NCI-H226 (cell line): ENCODE measurements at places on chromosomes 11 and 22.

DNA sequence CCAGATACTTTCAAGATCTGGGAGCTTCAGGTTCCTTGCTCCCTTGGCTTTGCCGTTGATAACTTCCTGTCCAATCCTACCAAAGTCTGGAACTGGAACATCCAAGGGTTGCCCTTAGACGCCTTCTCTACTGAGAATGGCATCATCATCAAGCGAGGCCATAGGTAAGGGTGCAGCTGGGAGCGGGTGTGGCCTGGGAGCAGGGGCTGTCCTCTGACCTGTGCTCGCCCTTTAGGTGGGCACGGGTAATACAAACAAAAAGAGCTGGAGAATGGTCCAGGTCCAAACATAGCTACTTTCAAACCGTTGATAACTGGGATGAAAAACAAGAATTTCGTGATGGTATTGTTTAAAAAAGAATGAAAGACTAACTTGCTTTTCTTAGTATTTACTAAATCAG lies 25.0 kb downstream of the CASP12 start:
- no peak for DNase-seq

- no peak for DNase-seq
These were observed 151.3 kb downstream of the ST3GAL4 start for GRCh38 chr11:126506789-126507188.

GRCh38 chr11:127939000-127939399 lies 648.4 kb downstream of the ETS1 start:
- DNase-seq = peak; percentile 43

- no peak for DNase-seq
These were observed 378.9 kb upstream of the ARHGAP42 start for GRCh38 chr11:100308202-100308601.

DNA sequence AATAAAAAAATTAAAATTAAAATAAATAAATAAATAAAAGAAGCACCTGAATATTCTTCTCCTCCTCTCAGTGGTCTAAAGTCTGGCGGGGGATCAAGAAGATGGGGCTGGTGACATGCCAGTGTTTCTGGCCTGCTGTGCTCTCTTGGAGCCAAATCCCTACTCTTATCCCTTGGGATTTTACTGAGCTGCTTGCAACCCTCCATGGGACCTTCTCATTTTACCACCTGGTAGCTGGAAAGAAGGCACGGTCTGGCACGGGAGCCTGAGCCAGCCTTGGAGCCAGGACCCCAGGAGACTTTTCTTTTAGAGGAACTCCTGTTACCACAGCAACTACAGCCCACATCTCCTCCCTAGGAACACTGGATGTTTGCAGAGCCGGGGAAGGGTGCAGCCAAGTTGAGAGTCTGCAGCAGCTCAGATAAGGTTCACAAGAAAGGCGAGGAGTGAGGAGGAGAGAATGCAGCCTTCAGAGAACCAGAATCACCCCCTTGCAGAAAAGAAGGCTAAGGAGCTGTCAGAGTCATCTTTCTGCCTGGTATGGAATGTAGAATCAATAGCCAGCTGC lies 21.4 kb downstream of the CD6 start:
- DNase-seq = no peak

DNA sequence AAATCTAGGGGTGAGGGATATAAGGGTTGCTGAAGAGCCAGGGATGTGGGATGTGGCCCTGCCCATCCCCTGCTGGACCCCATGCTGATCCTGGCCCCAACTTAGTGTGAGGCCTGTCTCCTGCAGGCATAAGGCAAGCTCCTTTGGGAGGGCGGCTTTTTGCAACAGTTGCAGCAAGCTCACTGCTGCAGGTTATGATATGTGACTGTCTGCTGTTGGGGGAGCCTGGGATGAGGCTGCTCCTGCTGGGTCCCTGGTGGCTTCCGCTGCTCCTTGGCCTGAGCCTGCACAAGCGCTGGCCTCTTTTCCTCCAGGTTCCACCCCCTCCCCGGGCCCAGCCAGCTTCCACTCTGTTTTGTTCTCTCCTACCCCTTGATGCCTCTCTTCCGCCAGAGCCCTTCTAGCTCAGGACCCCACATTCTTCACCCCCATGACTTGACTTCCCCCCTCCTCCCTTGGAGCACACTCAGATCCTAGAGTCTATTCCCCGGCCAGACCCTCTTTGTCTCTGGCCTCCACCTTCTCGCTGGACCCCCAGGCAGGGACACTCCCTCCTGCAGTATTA lies 35.0 kb upstream of the SYT13 start:
- DNase-seq = no peak

DNA sequence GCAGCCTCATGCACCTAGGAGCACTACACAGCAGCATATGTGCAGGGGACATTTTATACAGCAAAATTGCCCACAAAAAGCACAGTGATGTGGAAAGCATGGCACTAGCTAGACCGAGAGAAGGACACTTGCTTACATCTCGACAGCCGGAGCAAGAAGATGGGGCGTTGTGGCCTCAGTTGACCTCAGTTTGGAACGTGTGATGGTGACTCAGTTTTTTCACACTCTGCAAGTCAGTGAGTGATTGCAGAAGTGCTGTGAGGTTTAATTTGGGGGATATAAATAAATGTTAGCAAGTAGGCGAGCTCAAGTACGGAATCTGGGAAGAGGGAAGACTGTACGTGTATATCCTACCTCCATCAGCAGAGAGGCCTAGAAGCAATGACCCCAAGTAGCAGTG lies 23.3 kb downstream of the LRP5 start:
- no peak for DNase-seq

DNA sequence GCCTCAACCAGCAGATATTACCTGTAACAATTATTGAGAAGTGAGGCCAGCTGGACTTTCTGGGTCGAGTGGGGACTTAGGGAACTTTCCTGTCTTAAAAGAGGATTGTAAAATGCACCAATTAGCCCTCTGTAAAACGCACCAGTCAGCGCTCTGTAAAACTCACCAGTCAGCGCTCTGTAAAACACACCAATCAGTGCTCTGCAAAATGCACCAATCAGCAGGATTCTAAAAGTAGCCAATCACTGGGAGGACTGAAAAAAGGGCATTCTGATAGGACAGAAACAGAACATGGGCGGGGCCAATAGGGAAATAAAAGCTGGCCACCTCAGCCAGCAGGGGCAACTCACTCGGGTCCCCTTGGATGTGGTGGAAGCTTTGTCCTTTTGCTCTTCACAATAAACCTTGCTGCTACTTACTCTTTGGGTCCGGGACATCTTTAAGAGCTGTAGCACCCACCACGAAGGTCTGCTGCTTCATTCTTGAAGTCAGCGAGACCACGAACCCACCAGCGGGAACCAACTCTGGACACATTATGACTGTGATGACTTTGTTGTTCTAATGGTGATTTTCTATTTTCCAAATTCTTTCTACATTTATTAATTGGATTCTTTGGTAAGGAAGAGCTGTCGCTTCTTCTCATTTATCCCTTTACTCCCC lies 40.2 kb upstream of the FGF3 start:
- DNase-seq = no peak

DNA sequence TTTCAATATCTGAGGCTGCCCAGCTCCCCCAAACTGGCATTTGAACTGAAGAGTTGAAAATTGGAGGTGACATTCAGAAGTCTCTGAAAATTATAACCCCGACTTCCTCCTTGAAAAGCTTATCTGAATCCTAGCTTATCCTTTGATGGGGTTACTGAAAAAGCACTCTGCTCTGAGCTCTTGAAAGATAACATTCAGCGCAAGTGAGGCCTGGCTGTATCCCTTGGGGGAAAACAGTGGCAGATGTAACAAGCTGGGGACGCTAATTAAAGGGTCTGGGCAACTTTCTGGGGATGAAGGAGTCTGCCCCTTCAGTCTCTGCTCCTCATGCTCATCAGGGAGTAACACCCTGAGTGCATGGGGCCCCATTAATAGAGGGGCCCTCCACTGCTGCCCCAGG lies 402.0 kb upstream of the CADM1 start:
- no peak for DNase-seq

GRCh38 chr22:31604137-31604705 lies 57.8 kb downstream of the PISD start:
- DNase-seq = no peak

GRCh38 chr11:68574308-68574707 lies 110.0 kb upstream of the GAL start:
- no peak for DNase-seq

GRCh38 chr22:22687638-22688500 lies 43.5 kb downstream of the GGTLC2 start:
- DNase-seq = no peak

- DNase-seq = no peak
These were observed 15.4 kb upstream of the CAT start for GRCh38 chr11:34423300-34423699.

- no peak for DNase-seq
These were observed 11.7 kb downstream of the B4GALNT4 start for GRCh38 chr11:380996-381395.

- DNase-seq = no peak
These were observed 31.7 kb downstream of the LINC01488 start for GRCh38 chr11:69513196-69513595.

GRCh38 chr11:31582697-31583096 lies 73.1 kb downstream of the ELP4 start:
- no peak for DNase-seq
